Aorta (tissue), 5 donors: ENCODE measurements at places on chromosomes 11 and 22. TPM values are rescaled to one million over a fixed set of nuclear protein-coding genes. Genes with fewer than 3 reads are reported as not detected.

DNA sequence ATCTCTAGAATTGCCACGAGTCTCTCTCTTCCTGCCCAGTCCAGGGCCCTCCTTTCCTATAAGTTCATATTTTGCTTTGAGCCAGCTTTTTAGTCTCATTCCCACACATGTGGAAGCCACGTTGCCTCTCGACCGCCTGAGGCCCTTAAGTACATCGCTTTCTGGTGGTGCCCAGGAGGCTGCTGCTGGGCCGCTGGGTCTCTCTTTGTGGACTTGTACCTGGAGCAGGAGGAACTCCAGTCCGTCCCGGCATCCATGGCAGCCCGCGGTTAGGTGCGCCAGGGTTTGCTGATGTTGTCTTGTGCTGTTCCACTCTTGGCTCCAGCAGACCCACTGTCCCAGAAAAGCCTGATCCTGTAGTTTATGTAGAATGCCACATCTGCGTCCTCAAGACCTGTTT, 41.0 kb downstream of the NAT10 start:
- no peak for DNase-seq

- DNase-seq, result no peak
Observed at GRCh38 chr11:4459500-4459899, 10.4 kb downstream of the OR52K2 start.

DNA sequence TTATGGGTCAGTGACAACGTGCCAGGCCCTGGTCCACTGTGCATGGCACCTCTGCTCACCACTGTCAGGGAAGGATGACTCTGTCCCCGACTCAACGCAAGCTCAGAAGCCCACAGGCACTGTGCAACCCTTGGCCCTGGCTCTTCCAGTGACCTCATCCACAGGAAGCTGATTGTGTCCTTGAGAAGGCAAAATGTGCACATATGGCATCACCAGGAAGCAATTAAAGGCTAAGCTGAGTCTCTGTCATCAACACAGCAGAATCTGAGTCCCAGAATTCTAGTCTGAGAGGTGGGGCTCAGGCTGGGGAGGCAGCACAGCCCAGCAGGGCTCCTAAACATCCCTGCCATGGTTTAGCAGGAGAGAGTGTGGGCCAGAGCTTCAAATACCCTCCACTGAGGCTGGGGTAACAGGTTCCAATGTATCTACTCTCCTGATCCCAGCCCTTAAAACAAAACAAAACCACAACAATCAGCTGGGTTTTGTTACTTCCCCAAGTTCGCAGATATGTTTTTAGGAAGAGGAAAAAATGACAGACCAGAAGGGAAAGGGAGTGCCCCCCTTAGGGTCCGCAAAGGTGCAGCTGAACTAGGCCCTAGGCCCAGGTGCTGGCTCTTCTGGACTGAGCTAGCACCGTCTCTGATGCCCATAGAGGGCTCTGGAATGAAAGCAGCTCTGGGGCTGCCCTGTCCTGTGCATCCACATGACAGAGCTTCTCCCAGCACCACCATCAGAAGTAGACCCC, 33.5 kb upstream of the GNAZ start:
- no peak for DNase-seq

DNA sequence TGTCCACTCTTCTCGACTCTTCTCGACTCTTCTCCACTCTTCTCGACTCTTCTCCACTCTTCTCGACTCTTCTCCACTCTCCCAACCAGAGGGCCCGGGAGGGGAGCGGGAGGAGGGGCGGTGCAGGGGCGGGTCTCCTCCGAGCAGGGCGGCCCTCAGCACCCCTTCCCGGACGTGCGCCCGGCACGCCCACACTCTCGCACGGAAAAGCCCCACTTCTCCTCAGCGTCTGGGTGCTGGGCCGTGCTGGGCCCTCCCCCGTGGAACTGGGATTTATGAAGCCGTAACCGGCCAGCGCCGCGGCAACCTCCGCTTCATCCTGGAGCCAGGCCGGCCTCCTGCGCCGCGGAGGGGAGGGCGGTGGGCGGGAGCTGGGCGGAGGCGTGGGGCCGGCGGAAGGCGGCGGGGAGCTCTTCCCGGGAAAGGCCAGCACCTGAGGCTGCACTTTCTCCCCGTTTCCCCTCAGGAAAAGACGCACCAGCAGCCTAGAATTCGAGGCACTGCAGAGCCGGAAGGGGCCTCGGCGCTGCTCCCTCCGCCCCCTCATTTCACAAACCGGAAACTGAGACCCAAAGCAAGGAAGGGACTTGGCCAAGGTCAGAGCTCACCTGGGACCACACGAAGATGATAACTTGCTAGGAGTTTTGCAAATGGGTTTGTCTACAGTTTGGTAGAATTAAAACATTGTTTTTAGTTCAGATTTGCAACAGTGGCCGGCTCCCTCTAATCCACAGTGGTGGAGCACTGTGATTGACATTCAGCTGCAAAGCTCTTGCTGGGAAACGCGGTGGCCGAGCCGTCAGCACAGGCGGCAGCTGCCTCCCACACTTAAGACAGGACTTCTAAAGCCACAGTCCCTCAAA, 31.6 kb upstream of the JAM3 start:
- DNase-seq, result peak; percentile 91

DERL3 gene
- 3.9 TPM for total RNA-seq
